ENCODE measurements at places on chromosomes 1 and 21.

DNA sequence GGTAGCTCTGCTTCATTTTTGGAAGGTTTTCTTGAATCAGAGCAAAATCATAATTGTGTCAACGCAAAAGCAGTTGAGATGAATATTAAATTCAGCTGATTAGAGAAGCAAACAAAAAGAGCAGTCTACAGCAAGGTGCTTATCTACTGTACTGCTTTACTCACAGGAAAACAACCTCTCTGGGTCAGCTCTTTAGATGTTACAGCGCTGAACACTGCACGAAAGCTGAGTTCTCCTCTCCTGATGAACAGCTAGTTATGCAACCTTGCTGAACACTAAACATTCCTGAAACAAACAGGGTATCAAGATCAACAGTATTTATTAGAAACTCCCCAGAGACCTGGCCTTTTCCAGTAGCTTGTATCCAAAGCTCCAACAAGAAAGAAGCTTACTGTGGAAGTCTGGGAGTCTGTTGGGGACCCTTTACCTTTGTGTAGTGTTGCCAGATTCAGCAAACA is 41.3 kb downstream of the TBCE start:
- DNase-seq, result no peak

GRCh38 chr1:19086176-19086875 is 123.7 kb downstream of the UBR4 start:
- DNase-seq, result no peak

DNA sequence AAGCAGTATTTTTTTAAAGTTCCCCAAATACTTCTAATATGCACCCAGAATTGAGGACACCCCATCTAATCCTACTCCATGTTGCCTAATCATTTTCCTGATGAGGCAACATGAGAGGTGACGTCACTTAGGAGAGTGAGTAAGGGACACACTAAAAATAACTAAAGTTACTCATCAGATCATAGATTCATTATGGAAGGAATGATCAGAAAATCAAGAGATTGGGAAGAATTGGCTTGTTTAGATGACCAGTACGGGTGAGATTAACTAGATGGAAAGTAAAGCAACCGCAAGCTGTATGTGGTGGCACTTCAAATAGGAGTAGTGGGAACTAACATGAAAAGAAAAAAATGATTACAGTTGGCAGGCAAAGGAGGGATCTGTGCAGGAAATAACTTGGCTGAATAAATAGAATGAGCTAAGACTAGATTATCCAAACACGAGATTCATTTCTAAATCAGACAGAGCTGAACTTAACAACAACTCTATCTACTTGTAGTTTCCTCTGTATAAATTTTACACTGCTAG is 61.4 kb upstream of the CXADR start:
- DNase-seq, result no peak

DNA sequence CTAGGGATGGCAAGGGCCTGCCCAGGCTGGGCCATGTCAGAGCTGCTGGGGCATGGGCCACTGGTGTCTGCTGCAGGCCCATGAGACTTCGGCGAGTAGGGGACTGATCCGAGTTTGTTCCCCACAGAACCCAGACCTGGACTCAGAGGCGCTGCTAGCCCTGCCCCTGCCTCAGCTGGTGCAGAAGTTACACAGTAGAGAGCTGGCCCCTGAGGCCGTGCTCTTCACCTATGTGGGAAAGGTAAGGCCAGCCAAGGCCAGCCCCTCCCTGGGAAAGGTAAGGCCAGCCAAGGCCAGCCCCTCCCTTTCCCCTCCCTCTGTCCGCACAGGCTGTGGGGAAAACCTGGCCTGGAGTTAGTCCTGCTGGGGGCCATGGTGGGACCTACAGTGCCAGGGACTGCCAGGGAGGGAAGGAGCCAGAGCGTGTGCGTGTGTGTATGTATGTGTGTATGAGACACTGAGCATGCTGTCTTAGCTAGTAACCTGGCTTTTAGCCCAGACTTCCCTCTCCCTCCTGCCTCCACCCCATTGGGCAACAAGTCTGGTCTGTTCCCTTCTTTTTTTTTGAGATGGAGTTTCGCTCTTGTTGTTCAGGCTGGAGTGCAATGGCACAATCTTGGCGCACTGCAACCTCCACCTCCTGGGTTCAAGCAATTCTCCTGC is 8.0 kb downstream of the FAAH start:
- DNase-seq, result peak; percentile 84

DNA sequence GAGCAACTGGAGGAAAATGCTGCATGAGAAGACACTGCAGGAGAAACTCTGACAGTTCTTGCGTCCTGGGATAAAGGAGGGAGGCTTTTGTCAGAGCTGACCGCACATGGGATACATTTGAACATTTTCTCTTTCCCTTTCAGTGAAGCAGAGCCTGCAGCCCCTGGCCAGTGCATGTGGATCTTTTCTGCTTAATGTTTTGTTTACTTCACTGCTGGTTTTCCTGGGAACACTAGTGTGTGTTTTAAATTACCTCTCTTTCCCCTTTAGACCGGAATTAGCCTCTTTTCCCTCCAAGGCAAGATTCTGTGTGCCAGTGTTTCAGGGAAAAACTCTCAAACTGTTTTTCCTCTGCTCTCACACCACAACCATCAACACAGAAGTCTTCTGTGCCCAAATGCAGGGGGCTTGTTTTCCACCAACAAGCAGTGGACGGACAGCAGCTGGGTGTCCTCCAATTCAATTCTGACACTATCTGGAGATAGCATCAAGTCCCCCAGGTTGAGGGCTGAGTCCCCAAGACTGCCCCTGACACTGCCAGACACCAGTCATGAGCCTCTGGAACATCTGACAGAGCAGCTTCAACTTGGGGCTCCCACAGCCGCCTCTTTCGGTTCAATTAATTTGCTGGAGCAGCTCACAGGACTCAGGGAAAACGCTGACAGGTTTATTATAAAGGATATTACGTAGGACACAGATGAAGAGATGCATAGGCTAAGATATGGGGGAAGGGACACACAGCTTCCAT is 136.2 kb downstream of the RHOU start:
- DNase-seq, result no peak

DNA sequence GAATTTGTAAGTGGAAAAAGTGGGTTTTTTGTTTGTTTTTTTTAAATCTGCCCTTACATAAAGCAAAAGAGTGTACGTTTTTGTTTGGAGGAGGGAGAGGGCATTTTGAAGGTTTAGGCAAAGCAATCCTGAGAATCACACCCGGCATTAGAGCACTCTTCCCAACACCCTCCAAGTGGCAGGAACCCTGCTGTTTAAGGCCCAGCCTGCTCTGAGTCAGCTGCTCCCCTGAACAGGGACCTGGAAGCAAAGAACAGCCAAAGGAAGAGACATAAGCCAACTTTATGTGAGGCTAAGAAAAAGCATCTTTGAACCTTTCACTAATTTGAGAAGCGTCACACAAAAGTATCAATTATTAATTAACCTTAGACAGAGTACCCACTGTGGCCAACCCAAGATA is 16.9 kb downstream of the MTFR1L start:
- no peak for DNase-seq

DNA sequence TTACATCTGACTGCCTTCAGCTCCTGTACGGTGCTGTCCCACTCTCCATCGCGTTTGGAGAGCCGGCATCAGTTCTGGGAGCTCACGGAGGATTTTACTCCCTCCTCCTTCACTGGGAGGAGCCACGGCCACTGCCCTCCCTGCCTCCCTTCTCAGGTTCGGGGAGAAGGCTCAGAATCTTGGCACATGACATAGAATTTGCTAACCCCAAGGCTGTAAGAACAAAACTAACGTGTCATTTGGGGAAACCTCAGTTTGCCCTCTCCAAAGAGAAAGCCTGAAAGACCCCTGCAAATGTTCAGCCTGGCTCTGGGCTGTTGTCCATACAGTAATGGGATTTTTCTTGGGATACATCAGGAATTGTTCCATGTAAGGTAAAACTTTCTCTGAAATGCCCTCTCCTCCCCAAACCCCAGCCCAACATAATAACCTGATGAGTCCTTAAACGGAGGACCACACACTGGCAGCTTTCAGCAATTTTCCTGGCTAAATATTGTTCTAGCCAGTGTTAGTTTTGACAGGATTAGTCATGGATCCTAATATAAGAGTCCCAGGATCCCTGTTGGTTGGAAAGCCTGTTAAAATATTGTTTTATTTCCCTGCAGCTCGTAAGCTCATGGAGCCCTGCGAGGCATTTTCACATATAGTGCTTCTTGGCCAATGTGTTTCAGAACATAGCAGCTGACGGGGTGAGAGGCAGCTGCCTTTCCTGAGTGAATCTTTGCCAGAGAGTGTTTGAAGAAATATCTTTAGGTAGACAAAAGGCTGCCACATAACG is 98.8 kb downstream of the RHOU start:
- DNase-seq, result no peak

GRCh38 chr1:193309936-193310475 is 123.6 kb upstream of the B3GALT2 start:
- no peak for DNase-seq

DNA sequence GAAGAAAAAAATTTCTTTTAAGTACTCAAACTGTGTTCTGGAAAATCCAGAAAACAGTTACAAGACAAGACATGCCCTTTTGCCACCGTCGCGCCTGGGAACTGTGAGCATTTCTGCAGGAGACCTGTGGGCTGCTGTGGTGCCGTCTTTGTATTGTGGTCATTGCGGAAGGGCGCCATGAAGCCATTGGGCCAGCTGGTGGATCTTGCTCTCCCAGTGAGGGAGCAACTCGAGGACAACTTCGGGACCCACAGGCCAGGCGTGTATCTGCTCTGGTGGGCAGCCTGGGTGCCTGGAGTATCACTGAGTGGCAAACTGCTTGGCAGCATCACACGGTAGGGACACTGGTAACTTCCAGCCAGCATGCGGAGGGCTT is 3.8 kb upstream of the THEMIS2 start:
- DNase-seq, result no peak

GRCh38 chr1:190391582-190391981 is 86.1 kb downstream of the BRINP3 start:
- DNase-seq, result no peak

DNA sequence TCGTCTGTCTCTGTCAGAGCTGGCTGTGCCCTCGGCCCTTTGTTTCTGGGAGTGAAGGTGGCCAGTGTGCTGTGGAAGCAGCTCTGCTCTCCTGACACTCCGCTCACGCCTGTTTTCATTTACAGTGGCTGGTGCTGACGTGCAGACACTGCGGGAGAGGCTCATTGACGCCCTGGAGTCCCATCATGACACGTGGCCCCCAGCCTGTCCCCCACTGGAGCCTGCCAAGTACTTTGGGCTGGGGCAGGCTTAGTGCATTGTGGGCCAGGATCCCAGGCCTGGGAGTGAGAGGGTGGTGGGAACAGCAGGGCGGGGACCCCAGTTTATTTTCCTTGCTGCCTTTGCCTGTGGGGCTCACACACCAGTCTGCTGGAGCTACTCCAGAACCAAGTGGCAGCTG is 21.1 kb downstream of the QSOX1 start:
- DNase-seq, result no peak

DNA sequence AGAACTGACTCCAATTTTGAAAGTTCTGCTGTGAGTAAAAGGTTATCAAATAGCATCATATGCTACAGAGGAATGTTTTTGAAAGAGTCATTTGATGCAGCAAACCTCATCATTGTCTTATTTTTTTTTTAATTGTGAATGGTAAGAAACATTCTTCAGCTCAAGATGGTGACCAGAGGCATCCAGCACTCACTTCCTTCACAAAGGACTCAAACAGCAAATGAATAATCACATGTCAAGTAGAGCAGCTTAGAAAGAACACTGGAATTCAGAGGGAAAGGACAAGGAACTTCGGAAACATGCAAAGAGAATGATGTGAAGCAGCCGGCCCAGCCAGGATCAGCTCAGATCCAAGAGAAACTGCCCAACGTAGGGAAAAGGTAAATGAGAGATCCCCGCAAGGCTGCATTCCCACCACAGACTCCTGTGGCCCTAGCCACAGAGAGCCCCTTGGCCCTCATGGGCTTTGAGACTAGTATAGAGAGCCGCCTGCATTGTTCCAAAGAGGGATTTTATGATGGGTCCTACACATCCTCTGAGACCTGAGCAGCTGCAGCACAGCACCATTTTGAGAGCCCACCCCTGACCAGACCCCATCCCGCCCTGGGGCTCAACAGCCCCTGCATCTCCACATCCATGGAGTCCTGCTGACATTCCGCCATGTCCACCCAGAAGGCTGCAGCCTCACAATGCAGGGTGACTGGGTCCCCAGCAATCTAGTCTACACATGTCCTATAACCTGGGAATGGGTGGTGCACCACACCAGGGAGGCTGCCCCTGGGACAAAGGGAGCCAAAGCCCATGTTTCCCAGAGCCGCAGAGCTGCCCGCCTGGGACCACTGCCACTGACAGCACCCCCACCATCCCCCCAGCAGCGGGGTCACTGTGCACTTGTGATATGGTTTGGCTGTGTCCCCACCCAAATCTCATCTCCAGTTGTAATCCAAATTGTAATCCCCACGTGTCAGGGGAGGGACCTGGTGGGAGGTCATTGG is 21.2 kb upstream of the UTS2 start:
- DNase-seq, result no peak

- no peak for DNase-seq
Observed at GRCh38 chr1:47617381-47618221, 179.8 kb downstream of the FOXD2 start.
